Umbilical cord (tissue), 2 donors: ENCODE measurements at places on chromosomes 2 and 18.
A peak's percentile ranks its signal among the peaks of the same experiment; 100 is the strongest.

DNA sequence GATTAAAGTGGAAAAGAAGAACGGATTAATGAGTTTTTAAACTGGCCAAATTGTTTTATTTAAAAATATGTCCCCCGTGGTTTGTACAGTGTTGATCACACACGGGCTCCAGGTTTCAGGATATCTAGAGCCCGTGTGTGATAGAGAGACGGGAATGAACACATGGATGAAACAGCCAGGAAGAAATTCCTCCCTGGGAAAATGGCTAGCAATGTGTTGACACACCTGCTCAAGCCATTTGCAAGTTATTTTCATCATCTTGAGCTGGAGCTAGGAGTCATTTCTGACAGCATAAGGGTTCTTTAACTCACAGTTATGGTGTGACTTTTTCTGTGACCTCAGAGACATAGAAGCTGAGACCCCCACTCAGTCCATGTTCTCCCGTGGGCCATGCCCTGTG, 81.6 kb downstream of the LRRFIP1 start:
- no peak for DNase-seq

DNA sequence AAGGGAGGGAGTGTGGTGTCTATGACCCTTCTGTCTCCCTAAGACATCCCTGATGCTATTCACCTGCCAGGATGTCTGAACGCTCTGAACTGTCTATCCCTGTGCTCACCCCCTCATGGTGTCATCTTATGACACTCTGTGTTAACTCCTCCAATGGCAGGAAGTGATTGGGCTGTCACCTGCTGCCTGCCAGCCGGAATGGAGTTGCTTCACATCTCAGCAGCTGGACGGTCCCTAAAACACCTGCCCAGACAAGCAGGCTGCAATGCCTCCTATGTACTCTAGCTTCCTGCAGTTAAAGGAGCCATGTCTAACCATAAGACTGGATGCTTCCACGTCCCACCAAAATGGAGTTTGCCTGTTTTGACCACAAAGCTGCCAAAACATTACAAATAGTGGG, 99.9 kb downstream of the CPO start:
- DNase-seq = no peak

DNA sequence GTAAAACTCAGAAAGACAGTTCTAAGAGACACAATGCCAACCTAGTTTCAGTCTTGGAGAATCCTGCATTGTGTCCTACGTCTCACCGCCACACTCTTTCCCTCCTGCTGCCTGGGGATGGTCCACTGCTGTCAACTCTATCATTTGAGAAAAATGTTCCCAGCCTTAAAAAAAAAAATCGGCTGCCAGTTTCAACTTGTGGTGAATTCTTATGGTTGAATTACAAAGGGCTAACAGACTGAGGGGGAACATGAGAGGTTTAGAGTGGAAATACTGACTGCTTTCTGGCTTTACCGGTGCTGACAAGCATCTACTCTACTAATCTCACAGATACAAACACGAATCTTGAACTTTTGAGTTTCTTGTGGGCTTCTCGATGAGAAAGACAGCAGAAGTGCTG, 74.0 kb downstream of the NAB1 start:
- DNase-seq = peak; percentile 33

GRCh38 chr2:170163411-170164065, 14.4 kb upstream of the MYO3B start:
- no peak for DNase-seq

DNA sequence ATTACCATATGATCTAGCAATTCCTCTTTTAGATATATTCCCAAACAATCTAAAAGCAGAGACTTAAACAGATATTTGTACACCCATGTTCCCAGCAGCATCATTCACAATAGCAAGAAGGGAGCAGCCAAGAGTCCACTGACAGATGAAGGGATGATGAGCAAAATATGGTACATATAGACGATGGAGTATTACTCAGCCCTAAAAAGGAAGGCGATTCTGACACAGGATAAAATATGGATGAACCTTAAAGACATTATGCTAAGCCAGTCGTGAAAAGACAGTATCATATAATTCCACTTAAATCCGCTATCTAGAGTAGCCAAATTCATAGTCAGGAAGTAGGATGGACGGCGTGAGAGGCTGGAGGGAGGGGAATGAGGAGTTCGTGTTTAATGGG, 20.4 kb downstream of the HS6ST1 start:
- DNase-seq = no peak

GRCh38 chr2:207727261-207727660, 15.8 kb downstream of the CCNYL1 start:
- no peak for DNase-seq

DNA sequence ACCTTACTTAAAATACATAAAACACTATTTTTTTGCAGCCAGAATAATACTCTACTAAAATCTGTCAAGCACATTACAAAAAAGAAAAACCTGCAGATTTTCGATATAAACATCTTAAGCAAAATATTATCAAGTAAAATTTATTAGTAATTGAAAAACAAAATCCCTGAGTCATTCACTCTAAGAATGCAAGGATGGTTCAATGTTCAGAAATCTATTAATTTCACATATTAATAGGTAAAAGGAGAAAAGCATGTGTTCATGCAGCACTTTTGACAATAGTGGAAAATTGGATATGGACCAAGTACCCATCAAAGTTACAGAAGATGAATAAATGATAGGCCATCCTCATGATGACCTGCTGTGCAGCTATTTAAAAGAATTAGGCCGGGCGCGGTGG, 66.2 kb upstream of the OTOS start:
- DNase-seq = no peak

DNA sequence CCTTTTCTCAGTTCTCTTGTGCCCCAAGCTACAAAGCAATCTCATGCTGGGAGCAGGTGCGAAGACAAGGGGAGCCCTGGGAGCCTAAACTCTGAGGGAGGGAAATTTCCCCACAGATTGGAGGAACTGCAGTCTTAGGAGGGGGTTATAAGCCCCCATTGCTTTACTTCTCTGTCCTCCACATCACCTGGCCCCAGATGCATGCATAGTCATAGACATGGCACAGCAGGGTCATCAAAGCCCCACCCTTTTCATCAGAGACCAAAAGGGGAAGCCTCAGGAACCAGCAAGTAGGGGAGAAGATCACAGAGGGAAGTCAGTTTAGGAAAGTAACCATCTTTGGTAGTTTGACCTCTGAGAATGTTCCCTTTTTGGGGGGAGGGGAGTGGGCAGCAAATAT, 33.7 kb downstream of the LANCL1 start:
- DNase-seq = no peak

GRCh38 chr2:231613331-231613662, 20.6 kb downstream of the TEX44 start:
- DNase-seq = peak; percentile 60
